NCI-H1105 treated with DMSO at 0.1 percent for 48 hours (cell line): ENCODE measurements at places on chromosomes 2 and 18.

GRCh38 chr18:55287935-55288868 lies 299.8 kb downstream of the TCF4 start:
- no peak for DNase-seq

DNA sequence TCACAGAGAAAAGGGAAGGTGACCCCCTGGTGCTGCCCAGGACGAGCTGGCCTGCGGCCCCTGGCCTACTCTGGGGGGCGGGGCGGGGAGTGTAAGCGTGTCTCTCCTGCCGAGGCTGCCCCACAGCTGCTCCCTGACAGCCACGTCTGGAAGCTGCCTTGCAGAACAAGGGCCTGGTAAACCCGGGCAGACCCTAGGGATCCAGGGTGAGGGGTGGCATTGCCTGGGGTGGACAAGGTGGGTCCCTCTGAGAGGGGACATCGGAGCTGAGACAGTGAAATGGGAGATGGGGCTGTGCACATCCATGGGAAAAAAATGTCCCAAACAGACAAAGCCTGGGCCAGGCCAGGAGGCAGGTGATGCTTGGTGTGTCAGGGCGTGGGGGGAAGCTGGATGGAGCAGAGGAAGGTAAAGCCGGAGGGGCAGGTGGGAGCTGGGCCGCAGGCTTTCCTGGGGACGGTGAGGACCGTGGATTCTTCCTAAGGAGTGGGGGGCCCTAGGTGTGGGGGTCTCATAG lies 66.0 kb upstream of the HDAC4 start:
- no peak for DNase-seq

GRCh38 chr2:155983845-155984244 lies 348.7 kb downstream of the NR4A2 start:
- DNase-seq = no peak

DNA sequence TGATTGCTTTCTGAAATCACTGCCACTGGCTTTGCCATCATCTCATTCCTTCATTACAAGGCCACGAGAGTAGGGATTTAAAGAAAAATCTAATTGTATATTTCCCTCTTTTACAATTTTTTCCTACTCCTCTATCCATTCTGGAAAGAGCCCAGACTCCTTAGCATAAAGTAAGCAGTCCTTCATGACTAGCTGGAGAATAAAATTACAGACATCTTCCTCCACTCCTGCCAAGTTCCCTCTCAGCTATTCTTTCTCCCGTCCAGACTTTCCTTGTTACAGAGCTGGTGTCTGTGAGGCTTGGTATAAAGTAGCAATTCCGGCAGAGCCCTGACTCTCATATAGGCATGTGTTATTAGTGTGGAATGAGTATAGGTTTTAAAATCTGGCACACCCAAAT lies 806.8 kb downstream of the PLCL1 start:
- no peak for DNase-seq

DNA sequence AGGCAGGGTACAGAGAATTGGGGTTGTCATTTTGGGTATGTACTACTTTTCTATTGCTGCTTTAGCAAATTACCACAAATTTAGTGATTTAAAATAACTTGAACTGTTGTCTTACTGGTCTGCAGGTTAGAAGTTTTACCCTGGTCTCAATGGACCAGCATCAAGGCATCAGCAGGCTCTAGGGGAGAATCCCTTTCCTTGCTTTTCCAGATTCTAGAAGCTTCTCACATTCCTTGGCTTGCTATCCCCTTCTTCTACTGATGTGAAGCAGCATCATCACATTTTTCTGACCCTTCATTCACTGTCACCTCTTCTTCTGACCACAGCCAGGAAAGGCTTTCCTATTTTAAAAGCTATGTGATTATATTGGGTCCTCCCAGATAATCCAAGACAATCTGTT lies 237.8 kb upstream of the RBMS1 start:
- no peak for DNase-seq

- no peak for DNase-seq
Observed at GRCh38 chr18:12461326-12461725, 53.6 kb downstream of the PRELID3A start.

DNA sequence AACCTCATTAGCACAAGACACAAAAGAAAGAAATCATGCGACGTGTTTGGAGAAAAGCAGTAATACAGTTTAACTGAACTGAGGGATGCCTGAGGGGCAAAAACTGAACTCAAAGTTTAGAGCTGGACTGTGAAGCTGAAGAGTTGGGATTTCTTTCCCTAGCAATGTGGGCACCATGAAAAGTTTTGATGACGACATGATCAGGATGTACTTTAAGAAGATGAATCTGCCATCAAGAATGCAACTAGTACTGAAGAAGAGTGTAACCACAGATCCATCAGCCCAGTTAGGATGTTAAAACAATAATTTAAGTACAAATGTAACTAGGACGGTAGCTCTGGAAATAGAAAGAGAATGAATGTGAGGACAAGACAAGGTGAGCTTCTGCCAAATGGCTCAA lies 196.2 kb downstream of the VWC2L start:
- DNase-seq = no peak

DNA sequence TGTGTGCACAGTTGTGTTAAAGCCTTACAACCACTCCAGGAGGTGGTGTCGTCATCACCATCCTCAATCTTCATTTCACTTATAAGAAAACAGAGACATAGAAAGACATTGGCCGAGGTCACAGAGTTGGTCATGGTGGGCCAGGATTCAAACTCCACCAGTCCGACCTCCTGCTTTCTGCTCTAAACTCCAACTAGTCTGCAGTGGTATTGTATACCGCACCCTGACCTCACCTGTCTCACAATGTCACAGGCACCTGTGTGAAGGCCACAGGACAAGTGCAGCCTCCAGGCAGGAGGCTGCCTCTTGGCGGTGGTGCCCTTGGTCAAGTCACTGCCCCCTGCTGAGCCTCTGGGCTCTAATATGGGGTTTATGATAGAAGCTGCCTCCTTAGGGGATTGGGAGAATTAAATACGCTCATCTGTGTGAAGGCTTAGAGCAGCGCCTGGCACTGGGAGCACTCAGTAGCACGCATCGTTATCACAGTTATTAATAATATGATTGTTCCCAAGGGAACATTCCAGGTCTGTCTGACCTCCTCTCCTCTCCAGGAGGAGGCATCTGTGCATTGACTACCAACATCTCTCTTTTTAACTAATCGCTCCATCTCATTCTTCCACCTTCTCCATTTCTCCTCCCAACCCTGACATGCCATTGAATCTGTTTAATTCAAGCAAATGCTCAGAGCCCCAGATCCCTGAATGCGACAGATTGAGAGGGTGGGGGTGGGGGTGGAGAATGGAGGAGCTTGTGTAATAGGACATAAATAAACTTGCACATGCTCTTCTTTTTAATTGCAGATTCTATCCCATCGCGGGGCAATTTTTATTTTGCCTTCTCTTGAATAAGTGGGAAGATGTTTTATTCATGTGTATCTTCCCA lies 112.7 kb downstream of the MCFD2 start:
- no peak for DNase-seq

DNA sequence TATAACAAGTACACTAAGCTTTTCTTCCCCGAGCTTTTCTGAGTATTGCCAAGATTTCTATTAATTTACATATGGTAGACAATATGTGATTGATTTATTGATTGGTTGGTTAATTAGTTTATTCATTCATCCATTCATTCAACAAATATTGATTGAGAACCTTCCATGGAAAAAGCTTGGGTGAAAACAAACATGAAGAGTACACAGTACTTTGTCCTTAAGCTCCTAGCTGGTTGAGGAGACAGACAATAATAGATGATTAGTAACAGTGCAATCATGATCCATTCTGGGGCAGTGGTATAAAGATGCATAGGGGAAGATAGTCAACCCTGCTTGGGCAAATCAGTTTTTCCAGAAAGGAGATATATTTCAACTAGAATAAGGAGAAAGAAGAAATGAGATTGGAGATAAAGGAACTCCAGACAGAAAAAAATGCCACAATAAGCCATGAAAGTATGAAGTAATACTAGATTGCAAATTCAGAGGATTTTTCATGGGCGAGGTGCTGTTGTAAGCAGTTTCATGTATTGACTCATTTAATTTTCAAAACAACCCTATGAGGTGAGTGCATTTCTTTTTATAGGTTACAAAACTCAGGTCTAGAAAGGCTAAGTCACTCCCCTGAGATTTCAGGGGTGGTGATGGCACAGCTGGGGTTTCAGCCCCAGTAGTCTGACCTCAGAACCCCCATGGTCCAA lies 129.5 kb downstream of the RND3 start:
- no peak for DNase-seq

DNA sequence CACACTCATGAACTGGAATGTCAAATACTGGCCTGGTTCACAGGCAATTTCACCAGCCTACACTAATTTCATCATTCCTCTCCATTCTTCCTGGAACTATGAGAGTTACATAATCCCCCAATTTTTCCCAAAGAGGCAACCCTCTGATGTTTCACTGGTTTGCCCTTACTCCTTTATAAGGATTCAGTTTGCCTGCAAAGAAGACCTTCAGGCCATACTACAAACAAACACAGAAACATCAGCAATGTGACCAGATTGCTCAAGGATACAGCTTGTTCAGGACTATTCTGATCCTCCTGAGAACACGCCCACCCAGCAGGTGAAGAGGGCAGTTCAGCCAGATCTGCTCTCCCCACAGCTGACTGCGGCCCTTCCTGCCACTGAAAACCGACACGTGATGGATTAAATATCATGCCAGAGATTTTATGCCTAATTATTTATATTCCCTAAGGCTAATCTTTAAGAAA lies 215.5 kb downstream of the ETAA1 start:
- DNase-seq = no peak

DNA sequence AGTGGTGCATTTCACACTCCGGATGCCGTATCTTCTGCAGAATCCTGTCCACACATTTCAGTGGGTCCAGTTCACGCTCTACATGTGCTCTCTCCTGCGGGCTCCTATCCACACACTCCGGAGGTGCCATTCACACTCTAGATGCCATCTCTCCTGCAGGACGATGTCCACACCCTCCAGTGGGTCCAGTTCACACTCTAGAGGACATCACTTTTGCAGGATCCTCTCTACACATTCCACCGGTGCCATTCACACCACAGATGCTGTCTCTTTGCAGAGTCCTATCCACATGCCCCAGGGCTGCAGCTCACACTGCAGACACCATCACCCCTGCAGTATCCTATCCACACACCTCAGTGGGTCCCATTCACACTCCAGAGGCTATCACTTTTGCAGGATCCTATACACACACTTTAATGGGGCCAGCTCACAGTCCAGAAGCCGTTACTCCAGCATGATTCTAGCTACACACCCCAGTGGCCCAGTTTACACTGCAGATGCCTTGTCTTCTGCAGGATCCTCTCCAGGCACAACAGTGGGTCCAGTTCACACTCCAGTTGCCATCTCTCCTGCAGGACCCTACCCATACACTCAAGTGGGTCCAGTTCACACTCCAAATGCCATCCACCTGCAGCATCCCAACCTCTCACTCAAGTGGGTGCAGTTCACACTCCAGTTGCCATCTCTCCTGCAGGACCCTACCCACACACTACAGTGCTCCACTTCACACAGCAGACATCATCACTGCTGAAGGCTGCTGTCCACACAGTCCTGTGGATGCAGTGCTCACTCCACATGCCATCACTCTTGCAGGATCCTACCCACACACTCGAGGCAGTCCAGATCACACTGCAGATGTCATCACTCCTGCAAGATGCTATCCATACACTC lies 2.1 kb upstream of the PXDN start:
- no peak for DNase-seq

DNA sequence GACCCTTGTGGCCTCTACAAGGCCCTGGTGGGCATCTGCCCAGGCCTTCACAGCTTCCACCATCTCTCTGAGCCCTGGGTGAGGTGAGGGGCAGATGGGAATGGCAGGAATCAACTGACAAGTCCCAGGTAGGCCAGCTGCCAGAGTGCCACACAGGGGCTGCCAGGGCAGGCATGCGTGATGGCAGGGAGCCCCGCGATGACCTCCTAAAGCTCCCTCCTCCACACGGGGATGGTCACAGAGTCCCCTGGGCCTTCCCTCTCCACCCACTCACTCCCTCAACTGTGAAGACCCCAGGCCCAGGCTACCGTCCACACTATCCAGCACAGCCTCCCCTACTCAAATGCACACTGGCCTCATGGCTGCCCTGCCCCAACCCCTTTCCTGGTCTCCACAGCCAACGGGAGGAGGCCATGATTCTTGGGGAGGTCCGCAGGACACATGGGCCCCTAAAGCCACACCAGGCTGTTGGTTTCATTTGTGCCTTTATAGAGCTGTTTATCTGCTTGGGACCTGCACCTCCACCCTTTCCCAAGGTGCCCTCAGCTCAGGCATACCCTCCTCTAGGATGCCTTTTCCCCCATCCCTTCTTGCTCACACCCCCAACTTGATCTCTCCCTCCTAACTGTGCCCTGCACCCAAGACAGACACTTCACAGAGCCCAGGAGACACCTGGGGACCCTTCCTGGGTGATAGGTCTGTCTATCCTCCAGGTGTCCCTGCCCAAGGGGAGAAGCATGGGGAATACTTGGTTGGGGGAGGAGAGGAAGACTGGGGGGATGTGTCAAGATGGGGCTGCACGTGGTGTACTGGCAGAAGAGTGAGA lies 2.0 kb downstream of the PROC start:
- DNase-seq = no peak

DNA sequence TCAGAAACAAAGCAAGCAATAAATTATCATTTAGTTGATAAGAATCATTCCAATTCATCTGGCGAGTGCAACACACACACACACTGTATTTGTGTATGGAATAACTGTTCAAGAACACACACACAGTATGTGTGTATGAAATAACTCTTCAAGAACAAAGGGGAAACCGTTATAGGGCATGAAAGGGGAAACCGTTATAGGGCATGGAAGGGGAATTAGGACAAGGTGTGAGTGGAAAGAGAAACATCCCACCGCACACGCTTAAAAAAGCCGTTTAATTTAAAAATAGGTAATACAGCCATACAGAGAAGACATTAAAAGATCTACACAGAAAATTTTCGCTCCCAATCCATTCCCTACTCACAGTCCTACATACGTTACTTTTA lies 607 bp upstream of the TSN start:
- no peak for DNase-seq

- no peak for DNase-seq
Observed at GRCh38 chr2:133843091-133843490, 274.8 kb upstream of the NCKAP5 start.

GRCh38 chr18:6557770-6558248 lies 143.1 kb upstream of the L3MBTL4 start:
- no peak for DNase-seq

GRCh38 chr2:212640428-212640827 lies 101.8 kb upstream of the ERBB4 start:
- no peak for DNase-seq

- DNase-seq = no peak
Observed at GRCh38 chr18:9055185-9055584, 47.3 kb upstream of the NDUFV2 start.

GRCh38 chr18:62529597-62529996 lies 6.8 kb downstream of the ZCCHC2 start:
- DNase-seq = no peak

GRCh38 chr18:28512357-28512756 lies 335.4 kb upstream of the CDH2 start:
- no peak for DNase-seq

DNA sequence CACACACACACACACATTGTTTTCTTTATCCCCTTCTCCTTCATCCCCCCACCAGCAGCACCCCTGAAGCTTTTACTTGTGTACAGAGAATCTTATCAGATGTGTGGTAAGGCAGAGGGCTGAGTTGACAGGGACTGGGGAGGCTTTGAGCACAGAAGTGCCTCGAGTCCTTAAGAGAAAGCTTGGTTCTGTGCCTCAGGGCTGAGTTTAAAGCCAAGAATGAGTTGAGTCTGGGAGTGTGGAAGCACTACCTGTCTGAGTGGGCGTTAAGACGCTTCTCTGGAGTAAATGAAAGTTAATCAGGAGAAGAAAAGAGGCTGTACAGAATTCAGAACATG lies 2.7 kb downstream of the ID2 start:
- DNase-seq = no peak

GRCh38 chr2:194002699-194003368 lies 1654.2 kb upstream of the SLC39A10 start:
- no peak for DNase-seq
